ENCODE measurements at places on chromosomes 7 and 10.

DNA sequence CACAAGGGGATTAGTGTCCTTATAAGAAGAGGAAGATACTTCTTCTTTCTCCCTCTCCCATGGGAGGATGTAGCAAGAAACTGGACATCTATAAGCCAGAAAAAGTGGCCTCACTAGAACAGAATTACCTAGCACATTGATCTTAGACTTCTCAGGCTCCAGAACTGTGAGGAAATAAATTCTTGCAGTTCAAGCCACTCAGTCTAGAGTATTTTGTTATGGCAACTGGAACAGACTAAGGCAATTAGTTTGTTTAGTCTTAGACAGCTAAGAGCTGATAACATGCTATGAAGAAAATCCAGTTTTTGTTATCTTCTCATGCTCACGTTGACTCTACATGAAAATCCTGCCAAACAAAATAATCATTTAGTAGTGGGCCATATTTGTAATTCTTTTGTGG, 627.6 kb upstream of the PHF14 start:
- DNase-seq: no peak

GRCh38 chr10:132035476-132035875, 30.3 kb upstream of the JAKMIP3 start:
- no peak for DNase-seq

GRCh38 chr10:73039635-73040034, 57.0 kb downstream of the P4HA1 start:
- no peak for DNase-seq

- no peak for DNase-seq
Measured at GRCh38 chr10:1034758-1035157, 9.1 kb upstream of the IDI2 start.

GRCh38 chr7:92034116-92034515, 93.5 kb downstream of the AKAP9 start:
- no peak for DNase-seq

- no peak for DNase-seq
Measured at GRCh38 chr7:42134276-42134876, 102.6 kb downstream of the GLI3 start.

DNA sequence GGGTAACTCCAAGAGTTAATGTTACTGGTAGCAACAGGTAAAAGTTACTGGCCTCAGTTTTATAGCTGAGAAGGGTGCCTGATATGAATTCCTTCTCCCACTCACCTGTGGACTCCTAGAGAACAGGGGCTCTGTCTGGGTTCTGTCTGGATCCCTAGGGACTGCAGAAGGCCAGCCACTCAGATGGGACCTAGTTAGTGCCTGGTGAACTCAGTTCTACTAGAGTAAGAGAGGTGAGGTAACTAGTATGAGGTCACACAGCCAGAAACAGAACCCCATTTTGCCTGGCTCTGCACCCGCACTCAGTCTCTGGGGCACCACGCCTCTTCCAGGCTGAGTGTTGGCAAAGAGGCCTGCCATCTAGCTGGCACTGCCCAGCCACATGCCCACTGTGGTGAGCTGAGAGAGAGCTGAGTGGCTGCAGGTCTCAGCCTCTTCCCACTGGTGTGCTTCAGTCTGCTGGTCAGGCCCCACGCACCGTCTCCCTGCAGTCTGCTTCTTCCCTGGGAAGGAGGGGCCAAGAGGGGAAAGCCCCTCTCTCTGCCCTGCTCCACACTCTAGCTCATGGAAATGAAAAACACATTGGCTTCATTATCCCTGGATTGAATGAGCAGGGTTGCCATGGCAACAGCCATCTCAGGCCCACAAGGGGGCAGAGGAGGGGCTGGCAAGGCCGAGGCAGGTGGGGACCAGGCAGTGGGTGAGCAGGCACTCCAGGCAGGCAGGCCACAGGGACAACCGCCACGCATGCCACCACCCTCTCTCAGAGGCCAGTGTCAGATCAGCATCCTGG, 110.6 kb downstream of the ZMIZ1 start:
- DNase-seq: no peak

GRCh38 chr7:109834851-109835250, 1256.1 kb upstream of the LRRN3 start:
- DNase-seq: no peak

- DNase-seq: no peak
Measured at GRCh38 chr10:68046642-68047041, 28.4 kb downstream of the HERC4 start.

Measured in mucosa of descending colon (tissue), 3 donors.